ENCODE measurements at places on chromosomes 3 and 15.
A peak's percentile ranks its signal among the peaks of the same experiment; 100 is the strongest.

- DNase-seq = no peak
These were observed 234.8 kb upstream of the TRIM42 start for GRCh38 chr3:140443073-140443472.

DNA sequence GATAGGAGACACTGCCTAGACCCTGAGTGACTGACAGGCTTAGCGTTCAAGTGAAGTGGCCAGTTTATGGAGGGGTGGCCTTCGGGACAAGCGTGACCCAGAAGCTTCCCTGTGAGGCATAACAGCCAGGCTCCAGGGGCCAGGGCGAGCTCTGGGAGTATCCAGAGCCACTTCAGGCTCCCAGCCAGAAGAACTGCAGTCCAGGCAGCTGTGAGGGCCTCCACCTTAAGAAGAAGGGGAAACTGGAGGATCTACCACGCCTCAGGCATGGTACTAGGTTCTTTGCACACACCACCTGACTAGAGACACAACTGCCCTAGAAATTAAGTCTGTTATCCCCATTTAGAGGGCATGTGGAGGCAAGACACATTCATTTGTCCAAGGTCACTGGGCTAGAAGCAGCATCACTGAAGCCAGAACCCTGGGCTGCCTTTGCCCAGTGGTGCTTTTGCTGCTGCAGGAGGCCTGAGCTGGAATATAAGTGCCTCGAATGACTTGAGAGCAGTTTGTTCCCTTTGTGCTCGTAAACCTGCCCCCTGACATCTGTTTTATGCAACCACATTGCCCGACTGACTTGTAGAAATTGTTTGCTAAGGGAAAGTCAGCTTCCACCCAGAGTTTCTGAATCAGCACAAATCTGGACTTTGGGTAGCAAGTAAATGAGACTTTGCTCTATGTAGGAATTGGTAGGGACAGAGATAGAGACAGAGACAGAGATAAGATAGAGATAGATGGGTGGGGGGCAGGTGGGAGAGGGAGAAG is 23.3 kb downstream of the RASGRF1 start:
- no peak for DNase-seq

- DNase-seq = no peak
These were observed 83.4 kb downstream of the ATP2B2 start for GRCh38 chr3:10421996-10422395.

- DNase-seq = no peak
These were observed 58.9 kb downstream of the GTF2E1 start for GRCh38 chr3:120801484-120801883.

DNA sequence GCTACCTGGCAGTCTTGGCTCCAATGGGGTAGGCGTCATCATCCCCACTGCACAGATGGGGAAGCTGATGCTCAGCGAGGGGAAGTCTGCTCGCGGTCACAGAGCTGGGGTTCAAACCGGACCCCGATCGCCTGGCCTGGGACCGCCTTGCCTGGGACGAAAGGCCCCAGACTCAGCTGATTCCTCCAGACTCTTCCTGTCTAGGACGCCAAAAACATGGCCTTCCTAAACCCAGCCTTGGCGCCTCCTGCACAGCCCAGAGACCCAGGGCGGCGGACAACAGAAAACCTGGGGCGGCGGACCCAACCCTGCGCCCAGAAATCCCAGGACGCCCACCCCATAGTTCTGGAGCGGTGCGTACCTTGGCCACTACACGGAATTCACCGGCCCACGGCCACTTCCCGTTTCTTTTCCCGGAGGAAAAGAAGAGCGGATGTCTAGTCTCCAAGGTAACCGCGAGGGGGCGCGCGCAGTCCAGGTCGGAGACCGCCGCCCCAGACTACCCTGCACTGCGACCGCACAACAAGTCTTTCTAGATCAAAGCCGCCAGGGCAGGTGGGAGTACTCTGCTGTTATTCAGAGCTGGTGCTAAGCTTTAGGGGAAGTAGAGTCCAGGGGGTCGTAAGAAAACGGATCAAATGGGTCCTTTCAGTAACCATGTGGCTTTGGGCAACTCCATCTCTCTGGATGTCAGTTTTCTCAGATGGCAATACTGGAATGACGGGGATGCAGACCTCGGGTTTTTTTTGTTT is 4.9 kb upstream of the IL17RD start:
- peak; percentile 71 for DNase-seq

DNA sequence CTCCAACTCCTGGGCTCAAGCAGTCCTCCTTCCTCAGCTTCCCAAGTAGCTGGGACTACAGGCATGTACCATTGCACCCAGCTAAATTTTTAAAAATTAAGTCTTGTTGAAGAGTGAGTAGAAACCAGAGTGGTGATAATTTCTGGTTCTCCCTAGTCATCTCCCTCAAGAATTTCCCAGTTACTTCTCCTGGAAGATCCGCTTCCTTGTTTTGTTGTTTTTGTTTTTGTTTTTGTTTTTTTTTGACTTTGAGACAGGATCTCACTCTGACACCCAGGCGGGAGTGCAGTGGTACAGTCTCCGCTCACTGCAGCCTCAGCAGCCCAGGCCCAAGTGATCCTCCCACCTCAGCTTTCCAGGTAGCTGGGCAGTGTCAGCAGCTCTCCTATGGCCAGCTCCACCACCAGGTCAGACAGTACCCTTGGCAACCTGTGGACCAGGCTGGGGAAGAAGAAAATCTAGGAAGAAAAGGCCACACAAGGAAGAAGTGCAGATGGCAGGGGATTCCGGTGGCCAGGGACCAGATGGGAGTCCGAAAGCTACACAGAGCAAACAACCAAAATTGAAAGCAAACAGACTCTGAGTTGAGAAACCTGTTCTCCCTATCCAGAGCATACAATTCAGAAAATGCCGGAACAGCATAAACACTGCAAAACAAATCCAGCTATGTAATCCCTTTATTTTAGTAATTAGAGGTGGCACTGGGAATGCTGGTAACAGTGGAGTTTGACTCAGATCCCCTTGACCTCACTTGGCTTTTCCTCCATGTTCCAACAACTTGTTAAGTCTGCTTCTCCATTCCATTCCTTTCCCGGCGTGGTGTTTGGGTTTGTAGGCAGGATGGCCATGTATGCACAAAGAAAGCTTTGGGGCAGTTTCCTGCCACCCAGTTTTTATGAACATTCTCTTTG is 266.6 kb upstream of the CTDSPL start:
- no peak for DNase-seq

- DNase-seq = no peak
These were observed 24.5 kb upstream of the VPS39 start for GRCh38 chr15:42232606-42233005.

GRCh38 chr3:110789315-110789714 is 282.3 kb upstream of the NECTIN3 start:
- DNase-seq = no peak

DNA sequence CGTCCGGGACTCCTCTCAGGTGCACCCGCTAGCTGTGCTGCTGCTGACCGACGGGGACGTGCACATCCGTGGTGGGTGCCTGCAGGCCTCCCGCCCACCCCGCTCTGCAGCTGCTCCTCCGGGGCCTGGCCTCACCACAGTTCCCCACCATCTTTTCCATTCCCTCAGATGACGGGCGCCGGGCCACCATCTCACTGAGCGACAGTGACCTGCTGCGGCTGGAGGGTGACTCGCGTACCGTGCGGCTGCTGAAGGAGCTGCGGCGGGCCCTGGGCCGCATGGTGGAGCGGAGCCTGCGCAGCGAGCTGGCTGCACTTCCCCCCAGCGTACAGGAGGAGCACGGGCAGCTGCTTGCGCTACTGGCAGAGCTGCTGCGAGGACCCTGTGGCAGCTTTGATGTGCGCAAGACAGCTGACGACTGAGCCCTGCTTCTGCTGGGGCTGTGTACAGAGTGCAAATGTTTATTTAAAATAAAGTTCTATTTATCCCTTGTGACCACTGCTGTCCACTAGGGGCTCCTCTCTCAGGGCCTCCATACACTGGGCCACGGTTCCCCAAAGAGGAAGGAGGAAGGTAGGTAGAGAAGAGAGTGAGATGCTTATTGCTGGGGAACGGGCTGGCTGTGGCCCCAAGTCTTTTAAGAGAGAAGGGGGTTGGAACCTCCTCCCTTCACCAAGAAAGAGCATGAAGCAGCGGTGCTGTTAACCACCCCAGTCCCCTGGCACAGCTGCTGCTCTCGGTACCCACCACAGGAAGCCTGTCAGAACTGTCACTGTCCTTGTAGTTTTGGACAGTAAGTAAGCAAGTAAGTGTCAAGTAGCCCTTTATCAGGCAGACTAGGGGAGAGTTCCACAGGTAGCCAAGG is 47.0 kb downstream of the DHX30 start:
- DNase-seq = no peak

- no peak for DNase-seq
These were observed 811 bp downstream of the C3orf52 start for GRCh38 chr3:112086875-112087524.

- no peak for DNase-seq
These were observed 123.0 kb downstream of the TCF12 start for GRCh38 chr15:57041416-57041815.

DNA sequence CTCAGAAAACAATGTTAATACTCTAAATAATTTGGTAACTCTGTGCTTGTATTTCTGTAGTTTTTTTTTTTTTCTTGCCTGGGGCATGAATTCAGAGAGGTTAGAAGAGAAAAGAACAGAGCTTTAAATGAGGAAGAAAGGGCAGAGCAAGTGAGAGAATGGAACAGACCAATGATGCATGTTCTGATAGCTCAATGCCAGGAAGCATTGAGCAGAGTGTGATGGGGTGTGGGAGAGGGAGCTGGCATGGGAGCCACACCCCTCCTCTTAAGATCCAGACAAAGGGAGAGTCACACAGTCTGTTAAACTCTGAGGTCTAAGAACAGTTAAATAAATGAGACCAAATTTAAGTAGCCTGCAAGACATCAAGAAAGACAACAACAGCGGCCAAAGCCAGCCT is 538.6 kb downstream of the TUSC7 start:
- no peak for DNase-seq

GRCh38 chr15:62711691-62712454 is 330.7 kb upstream of the TPM1 start:
- peak; percentile 21 for DNase-seq

GRCh38 chr3:195094191-195094921 is 176.6 kb downstream of the XXYLT1 start:
- DNase-seq = no peak

GRCh38 chr3:54709785-54710184 is 218.1 kb downstream of the LRTM1 start:
- DNase-seq = no peak

DNA sequence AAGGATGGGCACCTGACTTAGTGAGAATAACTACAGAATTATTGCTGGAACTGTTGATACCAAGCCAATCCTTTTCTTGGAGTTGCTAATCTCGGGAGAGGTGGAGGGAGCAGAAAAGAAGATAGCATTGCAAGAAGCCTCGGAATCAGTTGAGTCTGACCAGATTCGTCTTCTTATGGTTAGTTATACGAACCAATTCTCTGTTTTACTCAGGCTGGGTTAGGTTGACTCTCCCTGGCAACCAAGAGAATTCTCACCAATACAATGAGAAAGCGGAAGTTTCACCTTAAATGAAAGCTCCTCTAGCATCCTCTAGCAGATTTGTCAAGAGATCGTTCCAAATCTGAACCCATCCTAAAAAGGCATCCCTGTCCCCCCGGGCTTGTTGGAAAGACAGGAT is 43.5 kb upstream of the UBE2E1 start:
- DNase-seq = no peak

DNA sequence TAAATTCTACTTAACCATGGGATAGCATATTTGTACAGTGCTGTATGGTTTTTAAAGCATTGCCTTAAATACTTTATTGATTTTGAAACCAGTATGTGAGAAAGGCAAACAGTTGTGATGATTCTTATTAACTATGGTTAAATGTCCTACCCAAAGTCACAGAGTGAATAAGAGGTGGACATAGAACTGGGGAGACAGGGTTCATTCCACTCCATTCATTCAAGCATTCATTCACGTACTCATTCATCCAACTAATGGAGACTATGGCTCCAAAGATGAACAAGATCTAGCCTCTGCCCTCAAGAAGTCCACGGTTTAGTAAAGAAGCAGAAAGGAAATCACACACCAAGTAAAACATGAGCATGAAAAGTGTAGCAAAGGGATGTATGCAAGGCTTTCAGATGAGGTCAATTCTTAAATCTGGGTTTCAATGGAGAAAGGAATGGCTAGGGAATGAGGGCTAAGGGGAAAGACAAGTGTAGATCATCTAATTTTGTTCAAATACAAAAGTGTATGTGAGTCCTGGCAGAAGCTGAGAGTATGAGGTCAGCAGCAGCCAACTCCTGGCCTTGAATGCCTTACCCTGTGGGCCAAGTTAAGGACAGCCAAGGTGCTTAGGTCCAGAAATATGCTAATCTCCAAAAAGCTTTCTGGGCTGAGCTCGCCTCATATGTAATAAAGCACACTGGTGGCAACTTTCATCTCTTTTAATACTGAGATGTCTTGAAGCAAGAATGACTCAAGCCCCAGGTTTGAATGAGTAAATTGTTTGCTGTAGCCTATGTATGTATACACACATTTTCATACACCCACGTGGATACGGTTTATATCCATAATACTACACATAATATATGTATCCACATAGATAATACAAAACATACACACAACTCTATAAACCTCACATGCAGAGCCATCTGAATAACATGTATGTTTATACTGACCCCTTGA is 4.3 kb downstream of the TNIK start:
- DNase-seq = no peak

GRCh38 chr3:58697561-58697960 is 31.0 kb upstream of the FAM3D start:
- DNase-seq = no peak

- no peak for DNase-seq
These were observed 90.2 kb upstream of the KLF13 start for GRCh38 chr15:31236184-31237042.

- peak; percentile 75 for DNase-seq
These were observed at the start of gene CMTM7 for GRCh38 chr3:32391643-32392535. Gene CMTM7, plus strand, starts transcription at chr3:32391853. Its CDS starts 54 bp downstream, at chr3:32391907.

- no peak for DNase-seq
These were observed 116.3 kb upstream of the DAZL start for GRCh38 chr3:16721494-16721893.

DNA sequence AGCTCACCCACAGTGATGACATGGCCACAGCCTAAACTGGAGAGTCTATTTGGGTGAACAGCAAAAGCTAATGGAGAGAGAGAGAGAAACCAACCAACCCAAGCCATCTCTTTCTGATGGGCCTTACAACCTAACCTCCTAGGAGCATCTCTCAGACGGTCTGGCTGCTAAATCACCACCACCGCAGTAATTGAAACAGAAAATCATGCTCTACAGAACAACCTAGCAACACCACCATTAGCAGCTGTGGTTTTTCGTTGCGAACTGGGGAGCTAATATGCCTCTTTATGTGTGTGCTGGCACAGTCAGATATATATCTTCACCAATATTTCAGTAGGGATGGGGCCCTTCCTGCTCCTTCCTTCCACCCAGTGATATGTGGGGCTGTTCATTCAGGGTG is 166.9 kb upstream of the PROK2 start:
- no peak for DNase-seq

- DNase-seq = no peak
These were observed 10.1 kb downstream of the ARL14 start for GRCh38 chr3:160686955-160687535.

Data from activated CD4-positive, alpha-beta T cell treated with anti-CD3 and anti-CD28 coated beads, Interleukin-2, amount 50 U/mL, for 48 hours (primary cell).